ENCODE measurements at places on chromosomes 5 and 9.

- no peak for DNase-seq
Measured at GRCh38 chr9:106503759-106504158, 359.2 kb upstream of the ZNF462 start.

- no peak for DNase-seq
Measured at GRCh38 chr5:55033568-55033967, 9.5 kb downstream of the GZMK start.

DNA sequence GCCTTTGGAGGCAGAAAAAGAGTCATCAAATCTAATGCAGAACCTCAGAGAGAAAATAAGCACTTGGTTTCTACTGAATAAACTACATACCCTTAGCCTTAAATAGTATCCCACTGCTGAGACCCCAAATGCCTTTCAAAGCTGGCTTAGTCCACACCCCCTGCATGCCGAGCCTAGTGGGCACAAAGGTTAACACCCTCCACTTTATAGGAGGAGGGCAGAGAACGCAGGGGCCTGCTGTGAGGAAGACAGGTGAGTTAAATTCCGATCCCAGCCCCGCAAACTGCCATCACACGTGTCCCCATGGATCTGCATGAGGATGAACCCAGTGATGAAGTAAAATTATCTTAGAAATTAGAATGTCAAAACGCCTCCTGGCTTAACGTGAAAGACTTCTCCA lies 19.5 kb upstream of the HSD17B3 start:
- no peak for DNase-seq

GRCh38 chr9:129005336-129005997 lies 22.7 kb downstream of the SH3GLB2 start:
- no peak for DNase-seq

DNA sequence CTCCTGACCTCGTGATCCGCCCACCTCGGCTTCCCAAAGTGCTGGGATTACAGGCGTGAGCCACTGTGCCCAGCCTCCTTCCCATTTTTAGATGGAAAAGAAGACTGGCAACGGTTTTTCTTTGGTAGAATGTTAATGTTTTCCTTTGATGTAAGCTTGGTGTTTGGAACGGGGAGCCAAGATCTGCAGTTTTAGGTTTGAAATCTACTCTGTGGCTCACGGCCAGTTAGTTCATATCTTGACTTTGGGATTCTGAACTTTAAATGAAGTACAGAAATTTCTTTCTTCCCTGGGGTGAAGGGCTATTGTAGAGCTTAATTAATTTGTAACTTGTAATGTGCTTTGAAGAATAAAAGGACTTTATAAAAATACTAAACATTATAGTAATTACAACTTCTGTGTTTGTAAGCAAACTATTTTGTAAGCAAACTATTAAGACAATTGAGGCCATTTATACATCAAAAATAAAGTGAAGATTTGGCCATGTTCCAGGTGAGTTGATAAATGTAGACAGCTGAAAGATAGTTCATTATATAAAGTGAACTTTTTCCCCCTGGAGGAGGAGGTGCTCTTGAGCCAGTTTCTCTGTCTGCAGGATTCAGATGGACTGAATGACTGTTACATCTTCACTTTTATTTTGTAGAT lies 117.1 kb upstream of the TUT7 start:
- DNase-seq: no peak

DNA sequence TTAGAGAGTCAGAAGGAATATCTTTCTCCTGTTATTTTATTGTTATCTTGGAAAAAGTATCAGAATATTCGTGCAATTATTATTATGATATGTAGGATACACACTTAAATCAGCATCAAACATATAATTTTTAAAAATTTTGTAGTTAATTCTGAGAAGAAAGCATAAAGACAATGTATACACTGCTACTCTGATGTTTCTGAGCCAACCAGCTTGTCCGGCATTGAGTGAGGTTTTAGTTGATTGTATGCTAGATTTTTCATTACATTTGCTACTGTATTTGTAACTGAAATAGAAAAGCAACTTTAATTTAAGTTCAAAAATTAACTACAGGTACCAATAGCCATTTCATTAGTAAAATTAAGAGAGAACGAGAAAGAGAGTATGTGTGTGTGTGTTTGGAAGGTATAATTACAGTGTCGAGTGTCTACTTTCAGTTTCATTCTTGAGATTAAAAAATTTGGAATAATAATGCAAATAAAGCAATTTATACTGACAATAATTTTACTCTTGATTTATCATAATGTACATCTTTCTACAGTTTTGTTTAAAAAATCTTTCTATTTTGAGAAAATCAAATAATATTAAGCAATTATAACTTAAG lies 160.4 kb upstream of the CDH12 start:
- no peak for DNase-seq
